ENCODE measurements at places on chromosomes 3 and 15.

- no peak for DNase-seq
Observed at GRCh38 chr3:155356594-155357370, 63.3 kb upstream of the STRIT1 start.

- no peak for DNase-seq
Observed at GRCh38 chr3:37773911-37774310, 87.8 kb upstream of the CTDSPL start.

DNA sequence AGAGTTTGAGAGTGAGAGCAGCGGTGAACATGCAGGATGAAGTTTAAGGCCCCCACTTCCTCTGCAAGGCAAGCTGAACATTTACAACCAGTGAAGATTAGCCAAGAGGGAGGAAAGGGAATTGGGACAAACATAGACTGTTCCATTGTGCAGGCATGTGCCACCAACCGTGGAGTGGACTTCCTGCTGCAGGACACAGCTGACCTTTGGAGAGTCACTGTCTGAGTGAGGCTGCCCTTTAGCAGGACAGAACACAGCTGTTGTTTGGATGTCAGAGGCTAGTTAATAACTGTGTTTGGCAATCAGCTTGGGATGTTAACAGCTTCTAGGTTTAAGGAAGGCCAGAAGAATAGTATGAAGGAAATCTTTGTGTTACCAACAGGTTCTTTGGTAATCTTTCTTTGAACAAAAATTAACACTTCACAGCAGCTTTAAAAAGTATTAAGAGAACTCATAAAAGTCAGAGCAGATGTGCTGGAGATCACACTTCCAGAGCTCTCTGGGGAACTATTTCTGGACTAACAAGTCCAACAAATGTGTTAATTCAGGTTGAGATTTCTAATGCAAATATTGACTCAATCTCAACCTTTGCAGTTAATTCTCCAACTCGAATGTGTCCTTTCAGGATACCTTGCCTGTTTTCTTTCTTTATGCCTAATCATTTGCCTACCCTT, 31.4 kb downstream of the CTDSPL start:
- no peak for DNase-seq

DNA sequence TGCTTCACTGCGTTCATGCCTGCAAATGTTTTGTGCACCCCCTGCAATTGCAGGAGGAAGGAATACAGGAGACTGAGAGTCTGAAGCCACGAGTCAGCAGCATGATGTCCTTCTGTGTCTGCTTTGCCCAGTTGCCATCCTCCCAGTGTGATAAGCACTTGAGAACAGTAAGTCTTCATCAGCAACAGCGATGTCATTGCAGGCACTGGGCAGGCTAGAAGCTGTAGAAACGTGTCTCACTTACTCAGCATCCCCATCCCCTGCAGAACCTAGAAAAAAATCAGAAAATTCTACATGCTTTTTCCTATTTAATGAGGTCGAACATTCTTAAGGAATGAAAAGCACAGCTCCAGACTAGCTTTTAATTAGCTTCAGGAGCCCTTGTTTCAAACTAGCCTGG, 156.5 kb upstream of the LPP start:
- no peak for DNase-seq

DNA sequence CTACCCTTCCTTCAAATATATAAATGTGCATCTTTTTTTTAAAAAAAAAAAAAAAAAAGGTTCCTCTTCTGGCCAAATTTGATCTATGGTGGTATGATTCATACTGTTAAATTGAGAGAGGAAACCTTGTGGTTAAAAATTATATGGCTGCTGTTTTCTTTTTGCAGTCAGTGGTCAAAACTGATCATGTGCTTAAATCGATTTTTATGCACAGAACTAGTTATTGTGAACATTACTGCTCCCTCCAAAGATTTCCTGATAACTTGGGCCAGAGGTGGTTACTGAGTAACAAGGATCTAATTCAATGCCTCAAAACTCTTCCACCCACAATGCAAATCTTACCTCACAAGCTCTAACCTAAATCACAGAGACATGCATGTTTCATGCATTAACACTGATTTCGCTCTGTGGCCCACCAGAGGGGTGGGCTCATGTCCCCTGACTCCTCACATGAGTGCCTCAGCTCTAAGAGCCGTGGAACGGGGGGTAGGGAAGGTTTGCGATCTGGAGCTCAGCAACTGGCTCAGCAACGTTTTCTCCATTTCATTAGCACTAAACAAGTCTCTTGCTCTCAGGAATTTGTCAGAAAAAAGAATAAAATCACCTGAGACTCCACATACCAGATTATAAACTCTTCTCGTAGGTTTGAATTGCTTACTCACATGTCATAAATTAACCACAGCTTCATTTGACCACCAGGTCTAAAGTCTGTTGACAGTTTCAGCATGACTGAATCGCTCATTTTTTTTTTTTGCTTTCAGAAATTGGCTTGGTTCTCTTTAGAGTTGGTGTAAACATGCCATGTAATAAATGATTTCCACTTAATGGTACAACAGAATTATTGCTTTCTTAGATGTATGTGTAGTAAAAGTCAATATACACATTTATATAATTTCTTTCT, 280.4 kb downstream of the CD47 start:
- no peak for DNase-seq

DNA sequence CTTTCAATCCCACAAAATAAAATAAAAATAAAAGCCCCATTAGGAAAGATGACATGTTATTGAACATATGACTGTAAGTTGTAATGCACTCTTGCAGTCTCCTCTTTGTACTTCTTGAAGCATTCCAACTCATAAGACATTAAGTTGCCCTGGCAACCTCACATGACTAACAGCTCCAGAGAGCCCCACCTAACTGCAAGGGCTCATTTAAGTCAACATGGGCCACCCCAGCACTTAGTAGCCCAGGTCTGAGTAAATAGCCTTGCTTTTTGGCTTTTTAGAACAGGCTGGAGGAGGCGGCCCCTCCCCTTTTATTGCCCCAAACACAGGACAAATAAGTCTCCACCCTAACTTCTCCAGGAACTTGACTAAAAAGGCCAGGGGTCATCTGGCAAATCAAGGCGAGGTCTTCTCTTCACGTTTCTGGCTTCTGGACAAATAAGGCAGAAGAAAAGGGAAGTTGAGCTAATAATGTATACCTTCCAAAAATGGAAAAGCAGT, 135.1 kb downstream of the TMCO5A start:
- DNase-seq = peak; percentile 71

GRCh38 chr3:42504334-42505127, 2.1 kb downstream of the VIPR1 start:
- DNase-seq = no peak

GRCh38 chr15:41241221-41241964, 10.3 kb downstream of the CHP1 start:
- DNase-seq = no peak

GRCh38 chr15:57792724-57793449, 86.4 kb downstream of the POLR2M start:
- no peak for DNase-seq

DNA sequence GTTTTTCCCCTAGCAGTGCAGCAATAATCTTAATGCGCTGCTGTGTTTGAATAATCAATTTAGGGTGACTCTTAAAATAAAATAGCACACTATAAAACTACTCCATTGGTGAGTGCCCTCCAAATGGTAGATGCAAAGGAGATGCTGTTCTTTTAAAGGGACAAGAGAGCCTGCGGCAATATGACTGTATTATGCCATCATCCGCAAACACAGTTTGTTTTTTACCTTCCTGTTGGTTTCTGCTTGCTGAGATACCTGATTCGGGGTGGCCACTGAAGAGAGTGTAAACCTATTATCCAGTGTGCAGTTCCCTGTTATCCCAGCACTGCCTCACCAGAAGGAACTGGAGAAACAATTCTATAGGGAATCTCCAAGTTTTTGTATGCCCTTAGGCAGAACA, 523.1 kb upstream of the TGFBR2 start:
- DNase-seq = no peak

DNA sequence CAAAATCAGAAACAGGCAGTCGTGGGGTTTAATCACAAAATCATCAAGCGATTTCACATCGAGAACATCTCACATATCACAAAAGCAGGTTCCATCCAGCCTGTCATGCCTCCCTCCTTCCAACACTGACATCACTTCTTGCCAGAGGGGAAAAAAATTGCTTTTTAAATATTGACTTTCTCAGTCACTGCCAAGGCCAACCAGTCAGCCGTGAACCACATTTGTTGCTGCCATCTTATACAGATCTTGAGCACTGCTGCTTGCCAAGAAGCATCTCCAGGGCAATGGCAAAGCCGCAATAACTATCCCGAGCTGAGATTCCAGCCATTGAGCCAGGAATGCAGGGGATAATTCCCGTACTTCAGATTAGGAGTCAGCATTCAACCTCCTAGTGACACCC, 174.6 kb downstream of the ANXA2 start:
- no peak for DNase-seq

DNA sequence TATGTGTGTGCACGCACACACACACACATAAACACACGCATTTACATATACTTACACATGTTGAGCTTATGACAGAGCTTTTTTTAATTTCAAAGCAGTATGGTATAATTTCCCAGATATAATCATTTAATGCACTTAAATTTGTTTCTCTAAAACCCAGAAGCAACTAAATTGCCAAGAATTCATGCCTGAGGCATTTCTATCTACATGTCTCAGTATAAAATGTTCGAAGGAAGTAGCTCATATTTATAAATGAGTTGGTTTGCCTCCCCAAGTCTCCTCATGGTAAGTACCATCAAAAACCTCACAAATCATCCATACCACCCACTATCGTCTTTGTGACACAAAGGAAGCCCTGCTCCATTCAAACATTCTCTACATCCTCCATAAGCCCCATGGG, 130.6 kb downstream of the RPL22L1 start:
- DNase-seq = no peak

GRCh38 chr15:75235051-75235673, 23.0 kb upstream of the GOLGA6C start:
- DNase-seq = no peak

- no peak for DNase-seq
Observed at GRCh38 chr3:79002465-79003372, 765.1 kb downstream of the ROBO1 start.

DNA sequence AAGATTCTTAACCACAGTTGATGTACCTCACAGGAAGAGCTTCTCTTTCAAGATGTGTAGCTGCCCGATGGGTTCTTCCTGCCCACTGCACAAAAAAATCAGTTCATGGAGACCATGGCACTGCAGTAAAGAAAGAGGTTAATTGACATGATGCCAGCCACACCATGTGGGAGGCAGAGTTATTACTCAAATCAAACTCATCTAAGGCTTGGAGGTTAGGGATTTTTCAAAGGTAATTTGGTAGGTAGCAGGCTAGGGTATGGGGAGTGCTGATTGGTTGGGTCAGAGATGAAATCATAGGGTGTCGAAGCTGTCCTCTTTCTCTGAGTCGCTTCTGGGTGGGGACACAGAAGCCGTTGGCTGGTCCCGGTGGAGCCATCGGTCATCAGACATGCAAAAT, 57.4 kb upstream of the BDH1 start:
- no peak for DNase-seq

GRCh38 chr15:33639978-33640377, 328.3 kb upstream of the CHRM5 start:
- DNase-seq = no peak

DNA sequence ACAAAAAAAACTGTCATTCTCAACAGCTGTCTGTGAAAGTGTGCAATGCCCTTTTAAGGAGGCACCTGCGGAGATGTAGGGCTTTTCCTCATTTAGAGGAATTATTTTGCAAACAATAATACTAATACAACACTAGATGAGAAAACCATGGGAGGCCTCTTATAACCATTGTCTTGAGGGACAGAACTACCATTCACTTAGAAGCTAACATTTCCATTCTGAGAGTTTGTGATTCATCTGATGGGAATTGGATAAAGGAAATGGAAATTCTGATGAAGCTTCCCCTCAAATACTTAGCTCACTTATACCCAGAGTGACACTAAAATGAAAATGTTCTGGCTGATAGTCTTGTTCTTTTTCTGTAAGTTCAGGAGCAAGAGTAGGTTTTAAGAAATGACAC, 147.7 kb downstream of the CADPS start:
- peak; percentile 4 for DNase-seq

- no peak for DNase-seq
Observed at GRCh38 chr3:169204751-169205150, 458.8 kb downstream of the MECOM start.

GRCh38 chr3:87069971-87070370, 79.0 kb upstream of the VGLL3 start:
- no peak for DNase-seq

GRCh38 chr3:12916159-12916558, 74.8 kb upstream of the RPL32 start:
- no peak for DNase-seq

- DNase-seq = no peak
Observed at GRCh38 chr3:194971965-194972364, 286.3 kb downstream of the FAM43A start.

- DNase-seq = no peak
Observed at GRCh38 chr3:65479990-65480389, 558.7 kb downstream of the MAGI1 start.

GRCh38 chr3:120192159-120192558, 92.9 kb downstream of the GPR156 start:
- no peak for DNase-seq

- no peak for DNase-seq
Observed at GRCh38 chr3:11551036-11551435, 92.7 kb downstream of the VGLL4 start.

DNA sequence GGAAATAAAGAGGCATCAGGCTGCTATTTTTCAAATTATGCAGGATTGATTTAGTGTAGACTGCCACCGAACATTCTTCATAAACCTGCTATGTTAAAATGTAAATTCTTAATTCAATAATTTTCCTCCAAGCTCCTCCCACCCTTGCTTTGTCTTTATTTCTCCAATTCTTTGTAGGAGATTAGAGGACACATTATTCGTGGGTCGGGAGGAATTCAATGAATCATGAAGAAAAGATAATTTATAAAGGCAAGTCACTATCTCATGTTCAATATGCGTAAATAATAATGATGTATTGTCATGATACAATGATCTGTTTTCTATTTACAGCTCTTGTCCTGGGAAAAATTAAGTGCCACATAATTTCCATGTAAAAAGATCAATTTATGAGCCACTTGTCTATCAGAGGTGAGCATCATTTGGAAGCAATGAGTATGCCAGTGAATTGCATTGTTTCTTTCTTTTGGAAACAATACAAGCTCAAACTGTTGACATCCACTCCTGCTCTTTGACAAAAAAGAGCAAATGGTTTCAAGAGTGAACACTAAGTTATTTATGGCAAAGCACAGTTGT, 148.0 kb upstream of the MITF start:
- no peak for DNase-seq

DNA sequence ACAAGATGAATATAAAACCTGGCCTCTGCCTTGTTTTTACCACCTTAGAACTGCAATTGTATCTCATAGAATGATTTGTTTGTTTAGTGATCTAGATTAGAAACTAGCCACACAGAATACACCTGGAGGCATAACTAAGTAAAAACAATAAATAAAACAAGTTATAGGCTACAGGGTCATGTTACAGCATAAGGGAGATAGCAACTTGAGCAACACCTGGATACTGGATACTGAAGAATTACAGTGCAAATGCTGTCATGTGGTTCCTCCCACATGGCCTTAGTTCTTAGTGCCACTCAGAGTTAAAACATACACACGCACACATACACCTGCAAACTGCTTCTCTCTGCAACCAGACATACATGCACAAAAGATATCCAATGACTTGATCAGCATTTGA, 563.4 kb upstream of the DPPA4 start:
- DNase-seq = no peak

GRCh38 chr15:68797599-68798345, 22.9 kb downstream of the ANP32A start:
- DNase-seq = no peak
